ENCODE measurements at places on chromosomes 11 and 22.
A peak's percentile ranks its signal among the peaks of the same experiment; 100 is the strongest.

DNA sequence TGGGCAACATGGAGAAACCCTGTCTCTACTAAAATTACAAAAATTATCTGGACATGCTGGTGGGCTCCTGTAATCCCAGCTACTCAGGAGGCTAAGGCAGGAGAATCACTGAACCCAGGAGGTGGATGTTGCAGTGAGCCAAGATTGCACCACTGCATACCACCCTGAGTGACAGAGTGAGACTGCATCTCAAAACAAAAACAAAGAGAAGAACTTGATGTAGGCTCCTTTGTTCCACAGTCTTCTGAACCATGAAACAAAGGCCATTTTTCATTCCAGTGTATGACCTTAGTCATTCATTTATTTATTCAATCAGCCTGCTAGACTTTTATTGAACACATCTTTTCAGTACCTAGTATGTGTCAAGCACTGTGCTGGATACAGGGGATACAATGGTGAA is 369.6 kb downstream of the FAT3 start:
- no peak for DNase-seq

- DNase-seq = no peak
Measured at GRCh38 chr11:12058425-12059115, 50.1 kb upstream of the DKK3 start.

- DNase-seq = no peak
Measured at GRCh38 chr11:11078344-11079086, 220.7 kb upstream of the ZBED5 start.

GRCh38 chr11:120133216-120134105 is 4.5 kb downstream of the TRIM29 start:
- no peak for DNase-seq

- DNase-seq = no peak
Measured at GRCh38 chr11:9566561-9567063, 6.9 kb upstream of the WEE1 start.

- DNase-seq = no peak
Measured at GRCh38 chr11:48011102-48011797, 30.9 kb downstream of the PTPRJ start.

GRCh38 chr11:47631473-47631872 is 10.9 kb downstream of the MTCH2 start:
- no peak for DNase-seq

- no peak for DNase-seq
Measured at GRCh38 chr11:67120881-67121710, 2.0 kb downstream of the KDM2A start.

DNA sequence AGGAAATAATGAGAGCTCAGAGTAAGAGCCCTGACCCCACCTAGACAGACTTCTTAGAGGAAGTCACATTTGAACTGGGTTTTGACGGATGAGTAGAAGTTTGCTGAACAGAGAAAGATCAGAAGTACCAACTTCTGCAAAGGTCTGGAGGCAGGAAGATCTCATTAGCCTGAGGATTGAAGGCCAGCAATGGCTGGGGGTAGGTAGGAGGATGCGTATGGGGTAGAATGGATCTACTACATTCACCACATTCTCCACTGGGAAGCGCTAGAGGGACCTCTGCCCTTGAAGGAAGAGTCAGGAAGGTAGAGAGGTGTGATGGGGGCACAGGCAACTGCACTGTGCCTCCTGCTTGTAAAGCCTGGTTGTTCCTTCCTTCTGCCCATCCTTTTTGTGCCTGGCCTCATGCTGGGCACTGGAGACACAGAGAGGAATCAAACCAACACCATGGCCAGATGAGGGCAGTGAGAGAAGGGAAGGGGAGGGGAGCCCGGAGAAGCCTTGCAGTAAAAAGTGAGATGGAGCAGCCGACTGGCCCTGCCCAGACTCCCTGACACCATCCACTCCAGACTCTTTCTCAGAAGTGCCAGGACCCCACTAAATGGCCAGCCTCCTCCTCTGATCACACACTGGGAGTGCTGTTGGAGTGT is 4.9 kb downstream of the TPBGL start:
- DNase-seq = no peak

GRCh38 chr11:11215944-11216343 is 137.1 kb downstream of the CSNK2A3 start:
- no peak for DNase-seq

GRCh38 chr11:105699203-105699602 is 89.3 kb downstream of the GRIA4 start:
- no peak for DNase-seq

GRCh38 chr22:48098921-48099245 is 1336.4 kb downstream of the TBC1D22A start:
- DNase-seq = no peak

- no peak for DNase-seq
Measured at GRCh38 chr11:33942954-33943353, 51.1 kb upstream of the LMO2 start.

DNA sequence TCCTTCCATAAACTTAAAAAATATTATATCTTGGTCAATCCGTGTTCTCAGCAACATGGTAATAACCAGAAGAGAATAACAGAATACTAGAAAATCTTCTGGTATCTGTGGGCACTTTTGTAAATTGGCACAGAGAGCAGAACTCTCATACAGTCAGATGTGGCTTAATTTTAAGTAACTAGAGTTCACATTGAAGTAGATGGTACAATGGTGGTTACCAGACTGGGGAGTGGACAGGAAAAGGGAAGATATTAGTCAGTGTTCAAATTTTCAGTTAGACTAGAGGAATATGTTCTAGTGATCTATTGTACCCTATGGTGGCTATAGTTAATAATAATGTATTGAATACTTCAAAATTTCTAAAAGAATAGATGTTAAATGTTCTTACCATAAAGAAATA is 6.9 kb downstream of the OR52H1 start:
- no peak for DNase-seq

DNA sequence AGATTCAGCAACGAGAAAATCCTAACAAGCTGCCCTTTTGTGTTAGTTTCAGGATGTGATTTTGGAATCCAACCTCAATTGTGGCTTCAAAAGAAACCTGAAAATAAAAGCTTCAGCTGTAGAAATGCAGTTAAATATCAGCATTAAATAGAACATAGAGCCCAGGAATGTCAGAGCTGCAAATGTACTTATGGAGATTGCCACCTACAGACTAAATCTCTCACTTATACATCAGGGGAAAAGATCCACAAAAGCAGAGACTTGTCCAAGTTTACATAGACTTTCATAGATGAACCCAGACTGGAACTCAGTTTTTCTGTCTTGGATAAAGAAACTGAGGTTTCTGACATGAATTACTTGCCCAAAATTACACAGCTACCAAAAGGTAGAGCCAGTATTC is 446.6 kb downstream of the DLG2 start:
- DNase-seq = no peak

DNA sequence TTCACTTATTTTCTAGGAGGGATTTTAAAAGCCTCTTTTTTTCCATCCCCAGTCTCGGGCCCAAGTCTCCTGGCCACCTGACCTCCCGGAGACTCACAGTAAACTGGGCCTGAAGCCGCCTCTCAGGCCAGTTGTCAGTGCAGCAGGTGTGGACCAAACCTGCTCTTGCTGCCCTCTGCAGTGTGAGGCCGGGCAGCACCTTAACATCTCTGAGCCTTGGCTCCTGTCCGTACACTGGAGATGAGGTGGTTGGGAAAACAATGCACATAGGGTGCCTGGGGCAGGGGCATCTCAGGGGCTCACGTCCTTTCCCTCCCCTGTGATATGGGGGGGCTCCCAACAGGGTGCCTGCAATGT is 45.1 kb downstream of the PHF21B start:
- no peak for DNase-seq

DNA sequence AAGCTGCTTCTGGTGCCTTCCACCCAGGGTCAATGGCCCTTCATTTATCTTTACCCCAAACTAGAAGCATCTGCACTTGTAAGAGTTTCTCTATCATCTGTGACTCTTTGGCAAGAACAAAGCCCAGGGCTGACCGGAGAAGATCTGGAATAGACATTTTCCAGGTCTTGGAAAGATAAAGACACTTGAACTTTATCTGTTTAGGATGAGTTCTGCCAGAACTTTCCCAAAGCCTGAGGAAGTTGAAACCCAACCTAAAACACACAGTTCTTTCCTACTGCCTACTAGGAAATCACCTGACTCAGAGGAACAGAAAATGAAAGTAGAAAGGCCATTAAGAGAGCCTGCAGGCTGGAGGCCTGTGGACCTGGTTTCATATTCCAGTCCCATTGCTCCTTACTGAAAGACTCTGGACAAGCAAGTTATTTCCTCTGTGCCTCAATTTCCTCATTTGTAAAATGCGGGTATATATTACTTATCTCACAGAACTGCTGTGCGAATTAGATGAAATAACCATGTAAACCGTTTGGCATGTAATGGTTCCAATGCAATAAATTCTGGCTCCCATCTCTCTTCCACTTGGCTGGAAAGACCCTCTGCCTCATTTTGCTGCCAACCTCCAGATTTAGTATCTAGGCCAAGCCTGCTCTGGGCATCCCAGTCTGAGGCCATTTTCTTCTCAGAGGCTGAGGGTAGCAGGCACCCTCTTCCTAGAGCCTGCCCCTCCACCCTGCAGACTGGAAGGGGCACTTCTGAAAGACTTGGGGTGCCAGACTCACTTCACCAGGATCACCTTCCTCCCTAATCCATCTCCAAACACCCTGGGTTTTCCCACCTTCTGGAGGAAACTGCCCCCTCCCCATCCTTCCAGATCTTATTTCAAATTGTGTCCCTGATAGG is 1.2 kb downstream of the UBE2L6 start:
- DNase-seq = peak; percentile 17

DNA sequence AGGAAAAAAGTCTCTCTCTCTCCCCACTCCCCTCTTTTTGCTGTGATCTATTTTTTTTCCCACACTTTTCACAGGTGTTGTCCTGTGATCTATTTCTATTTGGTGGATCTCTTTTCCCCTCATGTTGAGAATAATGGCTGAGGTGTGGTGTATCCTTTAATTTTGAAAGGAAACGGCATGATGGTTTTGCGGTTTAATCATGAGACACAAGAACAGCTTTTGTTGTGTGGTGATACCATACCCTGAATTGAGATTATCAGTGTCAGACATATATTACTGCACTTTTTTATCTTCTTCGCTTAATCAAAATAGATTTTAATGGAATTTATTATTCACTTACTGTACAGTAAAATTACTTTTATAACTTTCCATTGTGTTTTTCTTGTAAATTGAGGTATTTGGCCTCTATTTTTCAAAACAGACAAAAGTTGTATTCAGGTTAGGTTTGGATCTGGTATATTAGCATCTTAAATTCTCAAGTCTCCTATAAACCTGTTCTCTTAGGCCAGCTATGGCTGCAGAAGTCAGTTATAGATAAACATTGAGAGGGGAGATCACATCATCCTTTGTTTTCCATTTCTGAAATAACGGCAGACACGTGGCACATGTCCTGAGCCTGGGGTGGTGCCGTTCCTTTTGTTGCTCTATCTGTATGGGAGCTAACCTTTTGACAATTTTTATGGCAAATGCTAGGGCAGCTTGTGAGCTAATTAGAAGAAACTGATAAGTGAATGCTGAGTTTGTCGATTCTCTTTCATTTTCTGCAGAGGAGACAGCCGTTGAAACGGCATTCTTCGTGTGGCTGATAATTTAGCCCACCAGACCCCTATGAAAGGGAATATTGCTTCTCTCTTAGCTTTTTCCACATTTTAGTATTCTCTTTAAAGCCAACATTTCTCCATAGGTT is 25.8 kb downstream of the NF2 start:
- DNase-seq = no peak

GRCh38 chr11:17591293-17591692 is 44.2 kb downstream of the OTOG start:
- DNase-seq = no peak

DNA sequence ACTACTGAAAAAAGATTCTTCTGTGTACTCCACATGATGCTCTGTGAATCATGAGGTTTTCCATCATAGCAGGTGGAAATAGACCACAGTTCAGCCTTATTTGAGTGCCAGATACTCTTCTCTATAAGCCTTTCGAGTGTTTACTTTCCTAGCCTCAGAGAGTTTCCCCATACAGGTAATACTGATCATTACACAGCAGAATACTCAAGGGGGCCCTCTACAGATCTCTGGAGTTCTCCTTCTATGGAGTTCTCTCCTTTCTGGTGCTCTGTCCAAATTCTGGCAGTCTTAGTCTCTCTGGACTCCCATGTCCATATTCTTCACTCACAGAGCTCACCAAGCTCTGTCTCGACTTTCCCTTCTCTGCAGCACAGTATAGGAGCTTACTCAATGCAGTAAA is 175.7 kb upstream of the CARD18 start:
- no peak for DNase-seq

GRCh38 chr11:133123366-133123765 is 408.9 kb downstream of the OPCML start:
- DNase-seq = no peak

- no peak for DNase-seq
Measured at GRCh38 chr22:41369424-41369745, 12.4 kb upstream of the TEF start.

DNA sequence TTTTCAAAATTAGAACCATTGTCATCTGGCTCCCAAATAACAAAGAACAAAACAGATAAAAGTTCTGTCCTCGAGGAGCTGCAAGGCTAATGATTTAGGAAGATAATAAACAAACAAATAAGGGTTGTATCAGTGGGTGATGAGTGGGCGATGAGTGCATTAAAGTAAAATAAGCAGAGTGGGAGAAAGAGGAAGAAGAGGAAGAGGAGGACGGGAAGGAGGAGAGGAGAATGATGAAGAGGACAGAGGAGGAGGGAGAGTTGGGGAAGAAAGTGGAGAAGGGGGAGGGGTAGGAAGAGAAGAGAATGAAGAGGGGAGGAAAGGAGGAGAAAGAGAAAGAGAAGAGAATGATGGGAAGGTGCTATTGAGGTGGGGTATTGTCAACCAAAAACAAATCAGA is 33.4 kb upstream of the ISX start:
- DNase-seq = no peak

- DNase-seq = no peak
Measured at GRCh38 chr11:119109843-119110242, 2.7 kb downstream of the C2CD2L start.

- DNase-seq = peak; percentile 14
Measured at GRCh38 chr22:23400286-23400981, 179.7 kb downstream of the IGLL1 start.

GRCh38 chr11:74695705-74696280 is 35.4 kb downstream of the CHRDL2 start:
- DNase-seq = no peak

- no peak for DNase-seq
Measured at GRCh38 chr11:76600124-76600655, 70.4 kb downstream of the LRRC32 start.

DNA sequence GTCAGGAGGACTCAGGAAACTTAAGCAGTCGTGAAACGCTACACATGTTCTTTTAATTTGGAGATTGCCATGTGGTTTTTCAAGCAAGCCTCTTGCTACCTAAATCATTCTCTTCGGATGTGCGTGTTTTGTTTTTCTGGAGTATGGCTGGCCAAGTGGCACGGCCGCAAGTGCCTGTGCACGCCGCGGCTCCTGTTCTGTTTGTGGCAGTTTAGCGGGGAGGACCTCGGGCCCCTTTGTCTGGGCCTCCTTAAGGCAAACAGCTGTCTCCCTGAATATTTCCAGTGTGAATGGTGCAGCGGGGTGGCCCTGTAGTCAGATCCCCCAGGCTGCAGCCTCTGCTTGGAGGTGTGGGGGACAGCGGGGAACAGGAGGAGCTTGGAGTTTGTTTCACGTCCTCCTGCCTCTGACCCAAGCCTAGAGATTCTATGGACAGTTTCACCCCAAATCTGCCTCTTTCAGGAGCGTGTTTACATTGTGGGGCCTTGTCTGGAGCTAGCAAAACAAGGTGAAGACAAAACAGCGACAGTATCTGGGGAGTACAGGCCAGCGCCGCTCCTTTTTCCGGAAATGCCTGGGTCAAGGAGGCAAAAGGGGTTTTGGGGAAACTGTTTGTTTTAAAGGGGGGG is 1.3 kb downstream of the LRP5 start:
- no peak for DNase-seq

All from NCI-H2107 (cell line).